Astrocyte of the cerebellum (primary cell): ENCODE measurements at places on chromosomes 2 and 18.

DNA sequence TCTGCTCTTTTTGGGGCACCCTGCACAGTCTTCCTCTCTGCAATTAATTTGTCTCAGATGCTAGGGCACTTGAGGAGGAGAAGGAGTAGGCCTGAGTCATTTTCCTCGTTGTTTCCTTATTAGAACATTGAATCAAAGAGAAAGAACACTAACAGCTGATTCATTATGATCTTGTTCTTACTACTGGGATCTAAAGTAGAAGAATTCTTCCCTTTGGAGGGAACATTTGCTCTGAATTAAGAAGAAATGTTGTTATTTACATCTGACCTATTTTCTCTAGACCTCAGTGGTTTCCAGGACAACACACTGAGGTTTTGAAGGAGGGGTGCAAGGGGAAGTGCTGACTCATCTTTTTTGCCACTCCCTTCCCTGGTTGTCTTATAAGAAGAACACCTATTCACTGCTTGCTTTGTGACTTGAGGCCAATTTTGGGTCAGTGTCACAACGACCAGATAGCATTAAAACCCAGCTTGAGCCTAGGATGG lies 24.3 kb upstream of the STAT1 start:
- no peak for DNase-seq

DNA sequence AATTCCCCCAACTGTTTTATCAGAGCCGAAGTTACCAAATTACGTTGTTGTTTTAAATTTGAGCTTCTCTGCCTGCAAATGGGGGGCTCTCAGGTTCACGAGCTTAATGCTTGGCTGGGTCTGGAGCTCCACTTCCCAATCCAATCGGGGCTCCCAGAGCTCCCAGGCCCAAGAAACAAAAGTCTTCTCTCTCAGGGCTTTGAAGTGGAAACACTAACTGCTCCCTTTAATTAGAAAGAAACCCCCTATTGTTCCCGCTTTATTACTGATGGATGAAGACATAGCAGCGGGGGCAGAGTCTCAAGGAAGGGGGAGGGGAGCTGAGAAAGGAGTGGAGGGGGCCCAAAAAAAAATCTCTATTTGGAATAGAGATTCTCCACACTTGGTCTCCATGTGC lies 15.6 kb upstream of the PKDCC start:
- no peak for DNase-seq

GRCh38 chr18:50128506-50129271 lies 66.3 kb downstream of the MYO5B start:
- DNase-seq = no peak

DNA sequence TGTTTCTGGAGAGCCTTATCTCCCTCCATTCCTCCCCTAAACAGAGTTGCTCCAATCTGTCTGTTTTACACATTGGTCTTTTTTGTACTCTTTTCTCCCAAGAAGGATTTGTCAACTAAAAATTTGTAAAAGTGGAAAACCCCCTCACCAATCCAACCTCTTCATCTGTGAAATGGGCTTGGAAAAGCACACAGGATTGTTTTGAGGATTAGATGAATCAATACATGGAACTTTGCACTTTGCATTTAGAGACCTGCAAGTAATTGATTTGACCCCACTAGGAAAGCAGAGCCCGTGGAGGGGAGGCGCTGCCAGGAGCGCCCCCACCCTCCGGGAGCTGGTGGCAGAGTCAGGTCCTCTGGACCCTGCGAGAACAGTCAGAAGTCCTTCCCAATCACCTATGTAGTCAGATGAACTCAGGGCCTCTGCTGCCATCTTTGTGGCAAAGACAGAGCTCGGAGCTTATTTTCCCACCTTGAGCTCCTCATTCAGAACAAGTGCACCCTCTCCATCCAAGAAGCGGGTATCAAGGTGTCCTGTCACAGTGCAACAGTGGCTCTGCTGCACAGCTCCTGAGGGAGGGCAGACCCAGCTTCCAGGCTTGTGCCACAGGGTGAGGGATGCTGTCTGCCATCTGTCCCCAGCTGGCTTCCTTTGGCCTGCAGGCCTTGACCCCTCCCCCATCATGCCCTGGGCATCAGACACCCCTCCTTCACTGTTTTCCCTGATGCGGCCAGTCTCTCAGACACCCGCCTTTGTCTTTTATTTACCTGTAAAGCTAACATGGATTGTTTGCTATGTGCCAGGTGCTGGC lies 1.7 kb upstream of the TMEM185B start:
- no peak for DNase-seq

DNA sequence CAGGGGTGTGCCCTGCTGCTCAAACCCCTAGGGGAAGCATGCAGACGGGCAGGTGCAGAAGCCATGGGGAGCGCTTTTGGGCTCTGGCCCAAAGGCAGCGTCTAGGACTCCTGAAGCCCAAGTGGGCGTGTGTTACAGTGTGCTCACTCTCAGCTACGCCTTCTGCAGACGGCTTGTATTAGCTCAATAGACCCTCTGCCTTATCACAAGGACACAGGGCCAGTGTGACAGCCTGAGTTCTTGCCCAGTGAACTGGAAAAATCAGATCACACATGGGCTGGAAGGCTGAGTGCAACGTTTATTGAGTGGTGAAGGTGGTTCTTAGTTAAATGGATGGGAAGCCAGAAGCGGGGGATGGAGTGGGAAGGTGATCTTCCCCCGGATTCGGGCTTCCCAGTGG lies 210.9 kb downstream of the CDH20 start:
- DNase-seq = no peak

GRCh38 chr18:12516049-12516630 lies 108.4 kb downstream of the PRELID3A start:
- no peak for DNase-seq
